Fibroblast of skin of left biceps (primary cell): ENCODE measurements at places on chromosomes 4 and X.

DNA sequence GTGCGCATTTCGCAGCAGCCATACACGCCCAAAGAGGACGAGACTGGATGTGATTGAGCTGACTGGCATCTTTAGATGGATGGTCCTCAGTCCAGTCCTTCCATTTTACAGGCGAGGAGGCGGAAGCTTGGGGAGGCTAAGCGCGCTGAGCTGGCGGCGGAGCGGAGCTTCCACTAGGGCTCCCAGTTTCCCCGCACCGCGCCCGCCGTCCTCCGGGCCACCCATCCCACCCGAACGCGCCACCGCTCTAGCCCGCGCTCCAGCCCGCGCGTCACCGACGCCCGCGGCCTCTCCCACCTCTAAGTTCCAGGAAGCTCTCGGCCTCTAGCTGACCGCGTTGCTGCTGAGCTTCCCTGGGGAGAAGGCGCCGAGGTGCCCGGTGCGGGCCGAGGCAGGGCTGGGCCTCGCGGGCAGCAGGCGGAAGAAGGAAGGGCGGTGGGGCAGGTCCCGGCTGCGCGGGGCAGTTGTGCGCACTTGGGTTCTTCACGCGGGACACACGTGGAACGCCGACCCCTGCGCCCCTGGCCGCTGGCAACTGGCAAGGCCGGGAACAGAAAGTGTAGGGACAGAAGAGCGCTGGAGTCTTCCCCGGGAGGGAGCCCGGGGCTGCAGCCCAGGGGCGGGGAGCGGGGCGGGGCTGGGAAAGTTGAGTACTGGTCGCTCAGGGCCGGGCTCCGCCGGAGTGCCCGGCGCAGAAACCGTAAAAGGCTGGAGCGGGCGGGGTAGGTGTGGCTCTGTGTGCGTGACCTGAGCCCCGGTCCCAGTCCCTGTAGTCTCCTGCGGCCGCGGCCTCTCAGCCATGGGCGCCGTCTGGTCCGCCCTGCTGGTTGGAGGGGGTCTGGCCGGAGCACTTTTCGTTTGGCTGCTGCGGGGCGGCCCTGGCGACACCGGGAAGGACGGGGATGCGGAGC, at the start of gene STBD1:
TSS of gene STBD1 (plus strand) at position 763 of the 911 bp plus-strand sequence. CDS start at position 800, 37 bp downstream.
- DNase-seq = peak; percentile 18

- DNase-seq = no peak
Observed at GRCh38 chrX:113136836-113137235, 296.2 kb upstream of the AMOT start.

DNA sequence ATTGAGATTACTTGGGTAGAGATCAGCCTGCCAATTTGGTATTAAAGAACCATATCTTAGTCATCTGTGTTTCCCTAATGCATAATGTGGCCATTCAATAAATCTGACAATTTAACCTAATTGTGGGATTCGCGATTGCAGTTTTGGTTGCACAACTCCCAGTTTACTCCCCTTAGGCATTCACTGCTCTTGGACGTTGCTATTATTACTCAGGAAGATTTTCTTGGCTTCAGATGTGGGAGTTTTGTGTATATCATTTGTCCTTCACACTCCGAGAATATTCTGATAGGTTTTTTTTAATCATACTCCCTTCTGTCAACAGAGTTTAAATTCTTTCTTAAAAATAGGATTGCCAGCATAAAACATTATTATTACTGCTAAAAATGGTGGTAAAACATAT, 22.0 kb upstream of the TRPC3 start:
- DNase-seq = no peak

GRCh38 chr4:64756016-64756415, 346.8 kb upstream of the TECRL start:
- DNase-seq = no peak

DNA sequence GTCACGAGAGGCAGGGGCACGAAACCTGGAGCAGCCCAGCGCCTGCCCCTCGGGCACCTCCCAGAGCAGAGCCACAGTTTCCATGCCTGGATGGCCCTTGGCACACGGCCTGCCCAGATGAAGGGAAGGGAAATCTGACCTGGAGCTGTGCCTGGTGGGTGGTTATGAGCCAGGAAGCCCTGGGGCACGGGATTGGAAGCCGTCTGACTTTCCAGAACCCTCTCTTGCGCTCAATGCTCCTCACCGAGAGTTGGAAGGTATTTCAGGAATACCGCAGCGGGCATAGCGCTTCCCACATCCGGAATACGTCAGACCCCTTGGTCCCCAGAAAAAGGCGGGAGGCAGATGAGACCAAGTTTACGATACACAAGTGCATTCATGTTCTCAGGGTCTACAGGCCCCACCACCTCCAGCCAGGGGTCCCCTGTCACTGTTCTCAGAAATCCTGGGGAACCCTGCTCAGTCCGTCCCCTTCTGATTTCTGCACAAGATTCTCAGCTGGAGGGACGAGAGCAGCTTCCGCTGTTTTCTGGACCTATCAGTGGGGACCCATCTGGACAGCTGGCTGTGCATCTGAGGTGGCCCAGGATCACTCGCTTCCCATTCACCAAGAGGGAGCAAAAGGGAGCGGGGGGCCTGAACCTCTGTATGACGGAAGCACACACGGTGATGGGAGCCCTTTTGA, 172.9 kb downstream of the AFAP1 start:
- no peak for DNase-seq
